ENCODE measurements at places on chromosomes 7 and 10.

DNA sequence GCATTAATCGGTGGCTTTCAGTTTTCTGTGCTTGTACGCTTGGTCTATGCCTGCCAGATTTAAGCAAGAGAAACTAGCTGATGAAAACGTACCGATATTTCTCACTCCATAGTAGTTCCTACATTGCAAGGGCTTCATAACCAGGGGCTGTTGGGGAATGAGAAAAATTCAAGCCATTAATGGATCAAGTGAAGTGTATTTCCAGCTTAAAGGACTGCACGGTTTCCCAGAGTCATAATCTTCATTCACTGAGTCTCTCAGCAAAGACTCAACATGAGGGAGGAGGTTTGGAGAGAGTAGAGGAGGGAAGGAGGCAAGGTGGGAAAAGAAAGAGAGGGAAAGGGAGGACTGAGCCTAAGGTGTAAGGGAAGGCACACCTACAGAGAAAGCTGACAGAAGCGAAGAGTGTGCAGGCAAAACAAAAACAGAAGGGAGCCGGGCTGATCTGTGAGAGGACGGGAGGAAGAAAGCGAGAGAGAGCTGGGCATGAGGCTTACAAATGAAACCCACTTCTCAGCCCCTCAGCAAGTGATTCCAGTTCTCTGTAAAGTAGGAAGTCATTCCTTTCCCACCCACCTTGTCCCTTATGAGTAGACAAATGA, 625 bp downstream of the GIMAP2 start:
- DNase-seq, result no peak

DNA sequence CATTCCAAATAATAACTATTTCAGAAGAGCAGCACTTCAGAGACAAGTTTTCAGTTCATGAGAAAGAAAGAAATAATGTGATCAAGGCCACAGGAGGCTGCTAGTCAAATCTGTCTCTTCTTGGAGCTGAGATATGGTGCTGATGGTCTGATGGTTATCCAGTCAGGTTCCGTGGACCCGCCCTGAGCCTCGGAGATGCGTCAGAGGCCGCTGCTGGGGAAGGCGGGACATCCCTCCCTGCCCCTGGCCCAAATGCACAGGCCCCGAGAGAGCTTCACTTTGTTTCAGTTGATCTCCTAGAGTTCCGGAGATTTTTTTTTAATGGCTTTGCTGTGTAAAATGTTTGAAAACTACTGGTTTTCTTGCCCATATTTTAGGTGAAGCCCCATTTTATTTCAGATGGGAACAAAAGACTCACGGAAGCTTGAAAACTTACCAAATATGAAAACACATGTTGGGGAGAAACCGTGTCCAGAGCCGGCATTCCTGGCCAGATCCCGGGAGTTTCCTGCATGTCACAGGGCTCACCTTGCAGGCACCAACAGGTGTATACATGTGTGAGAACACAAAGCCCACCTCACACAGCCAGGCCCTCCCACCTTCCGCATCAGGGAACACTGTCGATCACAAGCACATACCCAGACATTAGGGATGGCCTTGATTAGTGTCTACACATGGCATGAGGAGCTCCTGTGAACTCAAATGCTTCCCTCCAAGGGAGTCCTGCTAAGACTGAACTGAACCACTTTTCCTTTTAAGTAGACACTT, 499.0 kb downstream of the TCERG1L start:
- DNase-seq, result no peak

- no peak for DNase-seq
These were observed 63.9 kb downstream of the VOPP1 start for GRCh38 chr7:55508221-55509011.

GRCh38 chr10:132711613-132712121, 74.3 kb downstream of the NKX6-2 start:
- DNase-seq, result no peak

DNA sequence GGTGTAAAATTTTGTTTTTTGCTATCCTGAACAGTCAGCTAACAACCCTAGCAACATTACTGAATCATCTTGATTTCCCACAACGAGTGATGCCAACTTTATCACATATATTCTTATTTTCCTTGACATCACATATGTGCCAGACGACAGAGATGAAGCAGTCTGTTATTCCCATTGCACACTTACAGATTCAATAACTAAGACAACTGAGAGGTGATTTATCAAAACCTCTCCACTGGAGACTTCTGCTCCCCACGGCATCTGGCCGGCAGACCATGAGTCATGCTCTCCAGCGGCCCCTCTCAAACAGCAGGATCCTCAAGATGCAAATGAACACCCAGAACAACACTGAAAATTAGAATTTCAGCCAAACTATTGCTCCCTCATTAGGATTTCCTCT, 57.1 kb downstream of the AMPH start:
- DNase-seq, result no peak

DNA sequence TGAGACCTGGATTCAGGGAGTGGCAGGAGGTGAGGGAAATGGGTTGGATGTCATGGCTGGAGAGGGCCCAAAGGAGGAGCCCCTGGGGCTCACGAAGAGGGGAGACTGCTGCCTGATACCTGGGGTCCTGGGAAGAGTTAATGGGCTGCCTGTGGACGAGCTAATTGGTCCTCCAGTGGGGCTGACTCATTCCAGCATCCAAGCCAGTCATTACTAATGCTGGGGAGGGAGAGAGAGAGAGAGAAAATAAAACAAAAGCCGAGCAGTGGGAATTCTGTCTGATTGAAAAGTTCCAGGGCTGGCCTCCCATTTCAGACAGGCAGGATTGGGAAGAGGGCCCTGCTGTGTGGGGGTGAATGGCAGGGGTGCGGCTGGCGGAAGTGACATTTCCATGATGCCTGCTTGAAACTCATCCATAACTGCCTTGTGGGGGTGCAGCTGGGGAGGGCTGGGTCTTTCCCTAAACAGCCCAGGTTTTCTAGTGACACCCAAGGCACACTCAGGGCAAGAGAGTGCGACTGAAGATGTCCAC, 297.8 kb downstream of the RPS24 start:
- DNase-seq, result no peak

GRCh38 chr10:4836416-4836969, 10.5 kb downstream of the AKR1E2 start:
- DNase-seq, result no peak

DNA sequence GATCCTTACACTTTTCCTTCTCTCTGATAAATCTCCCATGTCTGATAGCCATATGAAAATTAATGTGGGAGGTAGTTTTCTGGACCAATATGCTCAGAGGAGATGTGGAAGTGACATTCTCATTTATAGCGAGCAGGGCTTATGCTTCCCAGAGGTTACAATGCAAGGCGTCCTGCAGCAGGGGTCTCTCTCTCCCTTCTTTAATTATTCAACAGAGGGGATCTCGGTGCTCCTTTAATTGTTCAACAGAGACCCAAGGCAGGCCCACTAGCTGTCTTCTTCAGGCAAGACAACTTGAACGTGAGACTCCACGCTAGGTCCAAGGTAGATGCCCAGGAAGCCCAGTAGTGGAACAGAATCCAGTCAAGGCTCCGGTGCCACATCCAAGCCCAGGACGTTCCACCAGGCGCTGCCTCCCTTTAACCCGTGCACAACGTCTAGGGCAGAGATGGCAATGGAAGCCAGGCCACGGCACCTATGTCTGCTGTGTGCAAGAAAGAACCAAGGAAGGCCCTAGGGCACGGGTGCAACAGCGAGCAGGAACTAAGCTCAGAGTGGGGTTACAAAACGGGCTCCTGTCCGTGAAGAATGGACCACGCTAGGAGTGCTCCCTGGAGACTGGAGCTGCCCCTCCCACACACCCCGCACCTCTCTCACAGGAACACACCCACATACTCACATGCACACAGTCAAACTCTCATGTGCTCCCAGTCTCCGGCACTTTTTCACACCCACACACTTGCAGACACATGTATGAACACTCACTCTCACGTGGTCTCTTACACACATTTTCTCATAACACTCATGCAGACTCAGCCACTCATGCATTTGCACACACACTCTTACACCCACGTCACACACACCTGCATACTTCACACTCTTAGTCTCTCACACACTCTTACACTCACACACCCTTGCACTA, 230.4 kb downstream of the TNS3 start:
- no peak for DNase-seq

- no peak for DNase-seq
These were observed 48.2 kb upstream of the DPYSL4 start for GRCh38 chr10:132138596-132138995.

DNA sequence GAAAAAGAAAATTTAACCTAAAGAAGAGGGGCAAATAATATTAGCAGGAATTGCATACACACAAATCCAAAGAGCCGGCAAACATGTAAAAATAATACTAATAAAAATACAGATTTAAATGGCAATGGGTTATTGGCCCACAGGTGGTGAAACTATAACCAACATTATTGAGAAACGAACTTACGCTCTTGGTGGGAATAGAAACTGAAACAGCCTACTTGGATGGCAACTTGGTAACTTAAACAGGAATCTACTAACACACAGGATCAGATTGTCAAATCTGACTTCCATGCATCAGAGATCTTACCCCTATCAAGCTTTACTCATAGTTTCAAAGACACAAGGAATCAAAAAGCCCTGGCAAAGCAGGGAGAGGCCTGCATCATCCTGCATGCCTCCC, 66.5 kb downstream of the ANLN start:
- no peak for DNase-seq

- DNase-seq, result no peak
These were observed 185.5 kb upstream of the MYO3A start for GRCh38 chr10:25748509-25748908.

- DNase-seq, result no peak
These were observed at the start of gene BBIP1 for GRCh38 chr10:110918643-110919348. Gene BBIP1 (minus strand): TSS chr10:110919180. CDS start chr10:110918157, 1,023 bp downstream.

GRCh38 chr7:94045581-94045980, 41.4 kb upstream of the BET1 start:
- DNase-seq, result no peak

GRCh38 chr7:8228766-8229674, 32.9 kb downstream of the ICA1 start:
- DNase-seq, result no peak

DNA sequence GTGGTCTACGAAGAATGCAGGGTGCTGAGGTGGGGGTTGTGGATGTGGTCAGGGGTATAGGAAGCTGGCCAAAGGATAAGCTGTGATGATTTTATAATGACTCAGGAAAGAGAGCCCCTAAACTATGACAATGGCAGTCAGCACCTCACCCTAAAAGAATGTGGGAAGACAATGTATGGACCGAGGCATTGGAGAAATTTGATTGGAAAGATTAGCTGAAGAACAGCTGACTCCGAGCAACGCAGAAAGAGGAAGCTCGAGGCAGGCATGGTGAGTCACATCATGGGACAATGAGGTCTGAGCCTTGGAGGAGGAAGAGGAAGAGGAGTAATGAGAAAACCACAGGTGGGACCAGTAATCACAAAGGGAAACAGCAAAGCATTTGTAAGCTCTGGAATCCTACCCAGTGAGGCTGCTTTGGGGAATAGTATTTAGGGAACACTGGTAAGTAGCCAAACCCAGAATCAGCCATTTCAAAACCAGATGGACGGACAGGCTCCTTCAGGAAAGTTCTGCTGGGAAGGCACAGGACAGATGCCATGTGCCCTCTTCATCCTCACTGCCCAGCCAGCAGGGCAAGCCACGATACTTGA, 295.4 kb downstream of the PRPF18 start:
- no peak for DNase-seq

DNA sequence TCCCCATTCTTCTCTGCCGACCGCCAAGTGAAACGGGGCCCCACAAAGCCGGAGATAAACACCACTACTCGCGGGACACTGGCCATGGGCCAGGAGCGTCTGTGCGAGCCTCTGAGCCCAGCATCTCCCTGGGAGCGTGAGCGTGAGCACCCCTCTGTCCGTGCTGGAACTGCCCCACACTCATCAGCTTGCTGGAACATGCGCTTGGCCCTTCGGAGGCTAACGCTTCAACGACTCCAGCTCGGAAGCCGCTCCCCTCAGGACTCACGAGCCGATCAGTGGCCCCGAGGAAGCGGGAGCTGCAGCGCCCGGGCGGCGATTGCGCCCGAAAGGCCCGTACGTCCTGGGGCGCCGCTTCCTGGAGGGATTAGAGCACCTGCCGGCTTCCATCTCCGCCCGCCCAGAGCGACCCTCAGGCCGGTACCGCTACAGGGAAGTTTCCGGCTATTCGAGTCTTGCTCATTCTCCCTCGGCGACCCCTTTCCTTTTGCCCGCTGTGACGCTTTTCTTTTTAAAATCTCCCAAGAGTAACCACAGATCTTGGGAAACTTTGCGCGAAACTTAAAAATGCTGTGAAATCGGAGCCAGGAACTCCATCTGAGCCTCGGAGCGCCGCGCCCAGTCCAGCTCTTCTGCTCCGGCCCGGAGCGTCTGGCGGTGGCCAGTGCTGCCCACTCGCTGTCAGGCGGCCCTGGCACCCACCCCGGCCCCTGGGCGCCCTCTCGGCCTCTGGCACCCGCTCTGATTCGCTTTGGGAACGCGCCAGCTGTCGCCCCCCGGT, 1.0 kb downstream of the TLL2 start:
- DNase-seq, result peak; percentile 4

DNA sequence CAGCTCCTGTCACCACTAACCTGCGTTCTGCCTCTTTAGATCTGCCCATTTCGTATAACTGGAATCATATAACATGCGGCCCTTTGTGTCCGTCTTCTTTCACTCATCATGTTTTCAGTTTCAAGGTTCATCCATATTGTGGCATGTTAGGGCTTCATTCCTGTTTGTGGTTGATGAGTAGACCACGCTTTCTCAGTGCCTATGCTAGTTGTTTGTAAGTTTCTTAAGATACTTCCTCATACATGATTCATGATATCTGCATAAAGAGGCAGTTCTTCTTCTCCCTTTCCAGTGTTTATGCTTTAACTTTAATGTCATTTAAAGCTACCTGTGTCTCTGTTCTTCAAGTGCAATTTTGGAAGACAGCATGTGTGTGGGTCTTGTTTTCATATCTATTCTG, 79.5 kb upstream of the FAM20C start:
- no peak for DNase-seq

- no peak for DNase-seq
These were observed 290.7 kb upstream of the KIAA1217 start for GRCh38 chr10:23918090-23918723.

DNA sequence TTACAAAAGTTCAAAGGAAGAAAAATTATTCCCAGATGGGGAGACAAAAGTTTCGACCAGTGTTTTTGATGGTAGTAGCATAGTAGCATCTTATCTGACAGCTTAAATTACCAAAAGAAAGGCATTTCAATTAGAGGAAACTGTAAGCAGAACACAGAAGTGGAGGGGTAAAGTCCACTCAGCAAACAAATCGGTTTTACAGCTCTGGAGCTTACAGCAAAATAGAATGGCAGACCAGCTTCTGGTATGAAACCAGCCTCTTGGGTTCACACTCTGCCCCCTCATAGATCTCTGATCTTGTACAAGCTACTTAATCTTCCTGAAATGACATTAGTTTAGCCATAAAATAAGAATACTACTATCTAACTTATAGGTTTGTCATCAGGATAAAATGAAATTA, 118.6 kb downstream of the RNF32 start:
- no peak for DNase-seq

DNA sequence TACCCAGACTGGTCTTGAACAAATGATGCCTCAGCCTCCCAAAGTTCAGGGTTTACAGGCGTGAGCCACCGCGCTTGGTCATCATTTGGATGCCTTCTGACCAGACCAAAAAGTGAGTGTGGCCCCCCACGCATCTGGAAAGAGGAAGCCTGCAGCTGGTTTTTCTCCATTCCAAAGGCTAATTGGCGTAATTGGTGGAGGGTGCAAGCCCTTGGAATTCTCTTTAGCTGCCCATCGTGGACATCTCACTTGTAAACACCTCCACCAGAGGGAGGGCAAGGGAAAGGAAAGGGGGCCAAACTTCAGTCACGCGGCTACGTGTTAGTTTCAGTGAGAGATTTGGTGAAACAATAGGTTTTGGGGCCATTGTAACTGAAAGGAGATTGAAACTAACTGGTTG, 4.1 kb upstream of the ARHGAP21 start:
- no peak for DNase-seq
